ENCODE measurements at places on chromosomes 3 and 15. TPM values are rescaled to one million over a fixed set of nuclear protein-coding genes. Genes with fewer than 3 reads are reported as not detected.

The PLSCR4 gene
- total RNA-seq: 56.4 TPM

The FETUB gene
- not detected for total RNA-seq

The SYNPR gene
- total RNA-seq: not detected

The CADPS gene
- total RNA-seq: not detected

The SOX14 gene
- 0.14 TPM for total RNA-seq

The TAMM41 gene
- 14.6 TPM for total RNA-seq

The CHRFAM7A gene
- 3.9 TPM for total RNA-seq

The INSYN1 gene
- 6.2 TPM for total RNA-seq

The TUSC7 gene
- not detected for total RNA-seq

The REC114 gene
- not detected for total RNA-seq

The CNTN3 gene
- 5.2 TPM for total RNA-seq

The ZKSCAN7 gene
- 3.7 TPM for total RNA-seq

The ALG1L2 gene
- 1.3 TPM for total RNA-seq

The TMEM108 gene
- total RNA-seq: 5.6 TPM

The NEIL1 gene
- total RNA-seq: 41.8 TPM

All from upper lobe of left lung (tissue), 6 donors.